ENCODE measurements at places on chromosomes 4 and X.

DNA sequence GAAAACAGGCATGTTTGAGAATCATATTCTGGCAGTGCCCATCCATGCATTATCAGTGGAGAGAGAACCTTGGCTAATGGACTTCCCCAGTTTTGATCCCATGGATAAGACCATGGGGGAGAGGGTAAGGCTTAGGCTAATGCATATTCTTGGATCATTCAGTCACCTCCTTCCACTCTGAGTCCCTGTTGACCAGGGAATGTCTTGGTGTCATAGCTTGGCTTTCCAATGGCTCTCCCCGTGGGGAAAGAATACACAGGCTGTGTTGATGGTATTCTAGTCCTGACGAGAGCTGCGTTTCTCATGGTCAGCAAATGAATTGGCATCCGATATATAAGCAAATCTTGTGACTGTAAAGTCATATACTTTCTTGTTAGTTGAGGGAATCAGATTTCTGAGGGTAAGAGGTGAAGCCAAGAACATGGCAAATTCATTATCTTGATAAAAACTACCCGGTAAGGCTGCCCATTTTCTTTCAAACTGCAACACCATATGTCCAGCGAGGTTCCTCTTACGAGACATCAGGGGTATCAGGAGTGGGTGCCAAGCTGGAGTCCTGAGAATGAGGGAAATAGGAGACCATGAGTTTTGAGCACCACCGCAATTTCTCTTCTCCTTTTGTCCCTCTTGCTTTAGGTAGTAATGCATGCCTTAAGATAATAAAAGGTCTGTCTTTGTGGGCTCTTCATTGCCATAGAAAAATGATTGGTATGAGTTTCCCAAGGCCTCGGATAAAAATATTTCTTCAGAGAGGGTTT, 18.0 kb downstream of the RHOH start:
- no peak for DNase-seq

- no peak for DNase-seq
Measured at GRCh38 chr4:107083-107443, 17.2 kb upstream of the ZNF718 start.

- no peak for DNase-seq
Measured at GRCh38 chrX:113300580-113300979, 459.9 kb upstream of the AMOT start.

DNA sequence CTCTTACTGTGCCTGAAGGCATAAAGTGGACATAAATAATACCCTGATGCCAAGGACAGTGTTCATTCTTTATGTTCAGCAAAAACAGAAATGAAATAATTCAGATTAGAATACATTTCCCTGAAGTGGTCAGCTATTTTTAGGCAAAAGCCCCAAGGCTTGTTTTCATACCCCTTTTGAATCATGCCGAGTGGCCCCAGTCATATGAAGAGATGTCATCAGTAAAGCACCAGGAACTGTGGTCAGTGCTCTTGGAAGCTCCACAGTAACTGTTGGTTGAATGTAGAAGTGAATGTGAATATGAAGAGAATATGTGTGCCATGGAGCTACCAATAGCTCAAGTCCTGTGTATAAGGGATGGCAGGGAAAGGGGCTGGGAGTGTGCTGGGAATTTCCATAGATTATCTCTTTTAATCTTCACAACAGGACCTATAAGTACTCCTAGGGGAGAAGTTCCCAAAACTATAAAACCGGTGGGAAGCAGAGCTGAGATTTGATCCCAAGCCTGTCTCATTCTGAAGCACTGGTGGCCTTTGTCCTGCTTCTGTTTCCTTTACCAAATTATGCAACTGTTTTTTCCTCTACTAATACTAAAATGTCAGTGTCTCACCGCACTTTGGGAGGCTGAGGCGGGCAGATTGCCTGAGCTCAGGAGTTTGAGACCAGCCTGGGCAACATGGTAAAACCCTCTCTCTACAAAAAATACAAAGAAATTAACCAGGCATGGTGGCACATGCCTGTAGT, 52.6 kb downstream of the FNIP2 start:
- no peak for DNase-seq

GRCh38 chrX:626745-627509, 3.7 kb upstream of the SHOX start:
- no peak for DNase-seq

DNA sequence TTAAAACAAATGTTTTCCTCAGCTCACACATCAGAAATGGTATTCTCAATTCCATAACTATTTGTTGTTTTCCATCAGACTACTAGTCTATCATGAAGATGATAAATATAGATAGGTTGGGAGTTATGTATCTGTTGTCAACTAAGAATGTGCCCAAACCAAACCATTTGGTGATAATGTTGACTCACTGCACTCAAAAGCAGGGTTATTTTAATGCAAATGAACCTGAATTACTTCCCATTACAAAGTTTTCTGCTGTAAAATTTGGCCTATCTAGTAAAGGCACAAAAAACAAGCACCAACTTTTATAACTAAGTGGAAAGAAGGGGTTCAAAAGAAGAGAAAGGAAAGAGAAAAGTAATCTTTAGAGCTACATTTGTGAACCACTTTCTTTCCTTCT, 93.5 kb downstream of the TBCK start:
- DNase-seq = no peak

DNA sequence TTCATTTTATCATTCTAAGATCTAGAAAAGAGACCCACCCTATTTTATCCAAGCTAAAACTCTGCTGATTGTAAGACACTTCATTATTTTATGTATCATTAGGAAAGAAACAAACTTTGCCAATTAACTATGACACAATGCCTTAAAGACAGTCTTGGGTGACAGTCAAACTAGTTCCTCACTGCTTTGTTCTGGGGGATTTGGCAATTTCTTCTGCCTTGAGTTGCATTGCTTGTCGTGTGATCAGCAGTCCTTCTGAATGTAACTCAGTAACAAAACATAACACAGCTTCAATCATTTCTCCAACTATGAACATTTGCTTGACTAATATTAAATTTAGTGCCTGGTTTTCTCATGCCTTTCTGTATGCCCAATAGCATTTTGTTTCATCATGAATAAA, 577.9 kb upstream of the DIPK2B start:
- no peak for DNase-seq

- no peak for DNase-seq
Measured at GRCh38 chrX:41758401-41758800, 34.4 kb downstream of the GPR82 start.

GRCh38 chr4:2649604-2650114, 106.5 kb downstream of the TNIP2 start:
- DNase-seq = no peak

DNA sequence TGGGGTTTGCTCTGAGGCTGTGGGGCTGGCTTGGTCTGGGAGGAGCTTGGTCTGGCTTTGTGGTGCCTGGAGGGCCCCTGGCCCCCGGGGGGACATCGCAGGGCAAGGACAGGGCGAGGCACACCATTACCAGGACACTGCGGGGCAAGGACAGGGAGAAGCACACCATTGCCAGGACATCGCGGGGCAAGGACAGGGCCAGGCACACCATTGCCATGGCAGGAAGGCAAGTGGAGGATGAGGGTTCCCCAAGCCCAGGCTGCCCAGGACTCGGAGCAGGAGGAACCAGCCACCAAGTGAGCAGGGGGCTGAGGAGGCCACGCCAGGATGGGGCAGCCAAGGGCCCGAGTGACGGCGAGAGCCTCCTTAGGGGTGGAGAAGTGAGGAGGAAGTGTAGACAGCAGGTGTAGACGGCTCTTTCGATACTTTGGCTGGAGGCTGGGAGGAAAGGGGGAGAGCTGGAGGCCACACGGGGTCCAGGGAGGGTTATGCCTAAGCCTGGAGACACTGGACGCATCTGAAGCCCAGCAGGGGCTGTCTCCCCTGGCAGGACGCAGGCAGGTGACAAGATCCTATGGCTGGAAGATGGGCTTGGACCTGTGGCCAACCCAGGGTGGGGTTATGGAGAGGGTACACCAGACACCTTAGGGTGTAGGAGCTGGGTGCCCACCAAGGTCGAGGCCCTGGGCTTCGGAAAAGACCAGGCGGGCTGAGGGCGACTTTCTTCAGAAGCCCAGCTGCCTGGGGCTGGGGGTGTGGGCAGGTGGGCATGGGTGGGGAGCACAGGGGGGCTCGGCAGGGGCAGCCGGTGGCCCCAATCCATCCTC, 7.3 kb downstream of the NKX1-1 start:
- DNase-seq = no peak

- DNase-seq = no peak
Measured at GRCh38 chr4:120633810-120634209, 288.7 kb downstream of the PRDM5 start.

DNA sequence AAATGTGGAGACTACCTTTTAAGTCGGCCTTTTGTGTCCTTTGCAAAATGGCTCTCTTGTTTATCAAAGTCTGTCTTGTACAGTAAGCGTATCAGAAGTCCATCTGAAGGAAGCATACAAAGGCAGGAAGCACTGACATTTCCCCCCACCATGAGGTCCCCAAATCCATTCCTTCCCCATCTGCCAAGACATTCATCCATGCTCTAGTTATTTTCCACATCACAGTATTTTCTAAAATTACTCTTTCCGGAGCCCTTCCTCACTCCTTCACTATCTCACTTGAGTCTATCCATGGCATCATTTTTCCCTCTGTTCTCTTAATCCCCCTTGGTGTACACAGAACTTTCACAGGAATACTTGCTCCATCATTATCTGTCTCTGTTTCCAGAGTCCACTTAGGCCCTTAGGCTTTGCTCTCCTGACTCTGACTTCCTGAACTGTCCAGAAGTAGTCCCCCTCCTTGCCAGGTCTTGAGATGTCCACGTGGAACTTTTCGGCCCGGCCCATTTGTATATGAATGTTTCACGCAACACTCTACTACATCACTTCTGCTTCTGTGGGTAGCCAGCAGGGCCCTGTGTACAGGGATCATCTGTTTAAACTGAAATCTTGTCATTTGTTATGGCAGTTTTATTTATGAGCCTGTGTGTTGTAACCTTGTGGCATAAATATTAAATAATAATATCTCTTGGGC, 2.1 kb downstream of the SEL1L3 start:
- no peak for DNase-seq

GRCh38 chrX:102866981-102867656, 70.0 kb upstream of the RAB40AL start:
- DNase-seq = no peak
